CD8-positive, alpha-beta memory T cell (primary cell): ENCODE measurements at places on chromosomes 11 and 22. TPM values are rescaled to one million over a fixed set of nuclear protein-coding genes. Genes with fewer than 3 reads are reported as not detected.

The CTNND1 gene
- total RNA-seq, result 3.1 TPM

The SCUBE1 gene
- 0.33 TPM for total RNA-seq

The RABL2B gene
- total RNA-seq, result 36.2 TPM

The MLC1 gene
- 0.35 TPM for total RNA-seq

The OR4D5 gene
- total RNA-seq, result not detected

The TTC36 gene
- 0.44 TPM for total RNA-seq

GRCh38 chr11:67468056-67468455, 995 bp downstream of the TMEM134 start:
- no peaks in the 10 kb centered on the region for H3K27me3 ChIP-seq
- H3K27ac ChIP-seq, result peak overlapping the region; percentile 59
- no peak for DNase-seq
- H3K4me1 ChIP-seq, result peaks cover 39% of the 10 kb centered on the region

GRCh38 chr11:7077101-7077500, 11.7 kb upstream of the RBMXL2 start:
- no peak for DNase-seq
- no peaks in the 10 kb centered on the region for H3K27me3 ChIP-seq
- no peak overlapping the region for H3K4me3 ChIP-seq
- H3K27ac ChIP-seq, result no peak overlapping the region
- H3K36me3 ChIP-seq, result no peaks in the 10 kb centered on the region
- H3K4me1 ChIP-seq, result no peaks in the 10 kb centered on the region

GRCh38 chr11:113960702-113961330, 14.1 kb upstream of the HTR3A start:
- no peaks in the 10 kb centered on the region for H3K4me1 ChIP-seq
- no peaks in the 10 kb centered on the region for H3K36me3 ChIP-seq
- H3K27ac ChIP-seq, result no peak overlapping the region
- no peaks in the 10 kb centered on the region for H3K27me3 ChIP-seq
- no peak for DNase-seq

DNA sequence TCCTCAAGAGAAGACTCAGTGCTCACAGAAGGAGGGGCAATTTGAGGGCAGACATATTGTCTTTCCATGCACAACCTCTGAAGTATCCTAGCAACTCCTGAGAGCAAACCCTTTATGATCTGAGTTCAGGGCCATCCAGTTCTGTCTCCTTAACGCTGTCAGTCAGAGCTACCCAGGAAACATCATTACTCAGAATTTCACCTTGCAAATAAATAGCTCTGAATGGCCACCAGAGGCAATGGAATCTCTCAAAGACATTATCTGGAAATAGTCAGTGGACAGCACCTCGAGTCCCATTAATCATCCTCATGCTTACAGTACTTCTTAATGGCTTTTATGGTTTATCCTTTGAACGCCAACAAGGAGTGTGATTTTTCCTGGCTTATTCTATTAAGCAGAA, 656.1 kb downstream of the OPCML start:
- no peak overlapping the region for H3K4me3 ChIP-seq
- no peaks in the 10 kb centered on the region for H3K4me1 ChIP-seq
- no peaks in the 10 kb centered on the region for H3K36me3 ChIP-seq
- no peaks in the 10 kb centered on the region for H3K27me3 ChIP-seq
- DNase-seq, result no peak

GRCh38 chr11:111347002-111347722, 31.9 kb downstream of the POU2AF1 start:
- H3K27ac ChIP-seq, result no peak overlapping the region
- DNase-seq, result no peak
- H3K4me1 ChIP-seq, result no peaks in the 10 kb centered on the region
- no peaks in the 10 kb centered on the region for H3K27me3 ChIP-seq

DNA sequence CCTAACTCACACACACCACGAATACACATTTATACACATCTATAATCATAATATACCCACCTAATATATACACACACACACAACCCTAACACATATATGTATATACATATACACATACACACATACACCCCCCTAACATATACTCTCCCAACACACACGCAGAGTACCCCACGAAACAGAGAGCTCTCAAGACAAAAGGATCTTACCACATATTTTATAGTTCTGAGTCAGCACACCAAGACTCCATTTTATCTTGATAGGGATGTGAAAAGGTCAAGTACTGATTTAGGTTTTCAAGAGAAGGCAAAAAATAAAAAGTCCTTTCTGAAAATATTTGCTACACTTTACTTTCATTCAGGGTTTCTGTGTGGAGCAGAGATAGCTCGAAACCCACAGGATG, 1207.2 kb downstream of the LRRC4C start:
- H3K36me3 ChIP-seq, result no peaks in the 10 kb centered on the region
- no peak for DNase-seq
- H3K4me1 ChIP-seq, result no peaks in the 10 kb centered on the region
- no peaks in the 10 kb centered on the region for H3K27me3 ChIP-seq
- no peak overlapping the region for H3K4me3 ChIP-seq

DNA sequence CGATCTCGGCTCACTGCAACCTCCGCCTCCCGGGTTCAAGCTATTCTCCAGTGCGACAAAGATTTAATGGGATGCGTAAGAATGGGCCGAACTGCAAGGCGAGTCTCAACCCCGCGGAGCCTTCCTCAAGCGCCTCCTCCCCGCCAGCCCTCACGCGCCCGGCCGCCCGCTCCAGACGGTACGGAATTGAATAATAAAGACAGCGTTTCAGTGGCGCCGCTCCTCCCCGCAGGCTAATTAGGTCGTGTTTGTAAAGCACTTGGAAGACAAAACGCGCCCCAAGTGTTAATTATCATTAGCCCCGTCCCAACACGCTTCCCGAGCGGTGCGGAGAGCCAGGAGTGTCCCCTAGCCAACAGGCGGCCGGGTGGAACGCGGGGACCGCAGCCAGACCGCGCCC, 192.0 kb downstream of the BUD13 start:
- no peak overlapping the region for H3K27ac ChIP-seq
- H3K4me1 ChIP-seq, result no peaks in the 10 kb centered on the region
- no peaks in the 10 kb centered on the region for H3K36me3 ChIP-seq
- H3K27me3 ChIP-seq, result peaks cover 9% of the 10 kb centered on the region
- H3K4me3 ChIP-seq, result no peak overlapping the region
- DNase-seq, result no peak

DNA sequence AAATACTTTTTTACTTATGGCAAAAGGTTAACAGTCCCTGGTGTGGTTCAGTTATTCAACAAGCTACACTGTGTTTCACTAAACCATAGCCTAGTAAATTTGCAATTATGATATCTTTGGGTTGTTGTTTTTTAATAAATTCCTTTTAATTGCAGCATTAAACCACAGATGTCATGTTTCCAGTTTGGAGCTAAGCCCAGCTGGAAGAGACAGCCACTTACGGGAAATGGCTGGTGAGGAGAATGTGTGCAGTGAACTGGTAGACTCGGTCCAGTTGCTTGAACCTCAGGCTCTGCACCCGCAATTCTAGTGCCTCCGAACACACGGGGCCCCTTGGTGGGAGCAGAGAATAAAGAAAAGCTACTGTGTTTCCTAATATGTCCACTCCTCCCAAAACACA, 70.8 kb downstream of the WNT11 start:
- no peaks in the 10 kb centered on the region for H3K27me3 ChIP-seq
- H3K4me1 ChIP-seq, result peaks cover 16% of the 10 kb centered on the region
- DNase-seq, result no peak
- no peak overlapping the region for H3K4me3 ChIP-seq
- H3K27ac ChIP-seq, result no peak overlapping the region

GRCh38 chr22:28903729-28904128, 20.4 kb downstream of the ZNRF3 start:
- H3K4me3 ChIP-seq, result no peak overlapping the region
- H3K36me3 ChIP-seq, result no peaks in the 10 kb centered on the region
- no peak for DNase-seq
- H3K27ac ChIP-seq, result no peak overlapping the region
- peaks cover 6% of the 10 kb centered on the region for H3K4me1 ChIP-seq
- no peaks in the 10 kb centered on the region for H3K27me3 ChIP-seq

DNA sequence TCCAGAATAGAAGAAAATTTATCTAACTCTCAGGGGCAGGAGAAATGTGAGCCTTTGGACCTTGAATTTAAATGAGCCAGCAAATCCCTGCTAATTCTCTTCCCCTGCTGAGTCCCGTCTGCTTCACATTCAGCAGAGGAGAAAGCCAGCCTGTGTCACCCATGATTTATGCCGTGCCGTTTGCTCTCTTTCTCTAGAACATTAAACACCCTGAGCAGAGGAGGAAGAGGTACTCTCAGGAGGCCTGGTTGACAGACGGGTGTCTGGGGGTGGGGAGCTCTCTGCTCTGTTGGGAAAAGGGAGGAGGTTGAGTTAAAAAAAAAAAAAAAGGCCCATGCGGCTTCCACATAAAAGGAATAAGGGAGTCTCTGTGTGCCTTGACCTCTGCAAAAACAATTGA, 11.3 kb upstream of the MTMR3 start:
- no peaks in the 10 kb centered on the region for H3K27me3 ChIP-seq
- H3K4me1 ChIP-seq, result peaks cover 4% of the 10 kb centered on the region
- no peak overlapping the region for H3K27ac ChIP-seq
- no peak overlapping the region for H3K4me3 ChIP-seq

GRCh38 chr22:36737776-36738175, 34.2 kb upstream of the CACNG2 start:
- H3K27ac ChIP-seq, result no peak overlapping the region
- H3K27me3 ChIP-seq, result peaks cover 5% of the 10 kb centered on the region
- no peaks in the 10 kb centered on the region for H3K4me1 ChIP-seq
- DNase-seq, result no peak
- H3K36me3 ChIP-seq, result no peaks in the 10 kb centered on the region

- H3K36me3 ChIP-seq, result no peaks in the 10 kb centered on the region
- H3K4me1 ChIP-seq, result no peaks in the 10 kb centered on the region
- DNase-seq, result no peak
- no peaks in the 10 kb centered on the region for H3K27me3 ChIP-seq
These were observed 262.1 kb downstream of the DDX10 start for GRCh38 chr11:108926841-108927577.

DNA sequence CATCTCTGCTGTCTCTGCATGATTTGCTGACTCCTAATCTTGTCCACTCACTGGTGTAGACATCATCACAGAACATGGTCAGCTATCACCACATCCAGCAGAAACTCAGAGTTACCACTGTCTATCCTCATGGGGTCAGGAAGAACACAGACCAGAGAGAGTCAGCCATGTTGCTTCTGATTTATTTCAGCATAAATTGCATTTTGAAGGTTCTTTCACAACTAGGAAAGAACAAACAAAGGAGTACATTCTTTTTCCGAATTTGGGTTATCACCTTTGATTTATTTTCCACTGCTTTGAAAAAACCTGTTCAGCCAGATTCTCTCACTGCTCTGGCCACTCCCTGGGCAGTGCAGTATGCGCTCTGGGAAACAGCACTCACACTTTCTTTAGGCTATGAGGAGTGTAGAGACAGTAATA, 172.0 kb upstream of the MTMR2 start:
- H3K4me1 ChIP-seq, result peaks cover 5% of the 10 kb centered on the region
- no peaks in the 10 kb centered on the region for H3K27me3 ChIP-seq
- H3K4me3 ChIP-seq, result no peak overlapping the region

- H3K36me3 ChIP-seq, result no peaks in the 10 kb centered on the region
- peak overlapping the region; percentile 100 for H3K27ac ChIP-seq
- H3K4me3 ChIP-seq, result peak overlapping the region; percentile 22
These were observed 744 bp downstream of the PRAME start for GRCh38 chr22:22558071-22558971.

DNA sequence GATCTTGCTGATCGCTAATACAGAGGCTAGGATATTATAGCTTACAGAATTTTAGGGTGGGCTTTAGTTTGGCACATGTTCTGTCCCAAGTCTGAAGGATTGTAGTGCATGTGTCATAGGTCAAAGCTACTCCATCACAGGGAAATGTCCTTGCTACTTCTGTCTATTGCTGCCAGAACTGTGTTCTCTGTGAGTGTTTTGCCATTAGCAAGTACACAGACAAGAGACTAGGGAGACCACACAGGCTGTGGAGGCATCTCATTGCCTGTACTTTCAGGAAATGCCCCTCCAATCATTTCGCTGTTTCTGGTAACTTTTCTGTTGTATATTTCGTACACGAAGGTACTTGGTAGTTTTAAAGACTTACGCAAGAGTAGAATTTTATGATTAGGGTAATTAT, 25.5 kb upstream of the RAG2 start:
- H3K4me3 ChIP-seq, result no peak overlapping the region
- no peaks in the 10 kb centered on the region for H3K36me3 ChIP-seq
- H3K27ac ChIP-seq, result no peak overlapping the region
- no peaks in the 10 kb centered on the region for H3K4me1 ChIP-seq
- no peak for DNase-seq
- H3K27me3 ChIP-seq, result peaks cover under 1% of the 10 kb centered on the region

GRCh38 chr11:2138431-2139122, 612 bp downstream of the IGF2 start:
- no peak overlapping the region for H3K27ac ChIP-seq
- H3K4me3 ChIP-seq, result no peak overlapping the region

GRCh38 chr22:33461698-33462434, 403.7 kb upstream of the SYN3 start:
- H3K27ac ChIP-seq, result no peak overlapping the region
- no peaks in the 10 kb centered on the region for H3K4me1 ChIP-seq
- H3K4me3 ChIP-seq, result no peak overlapping the region
- DNase-seq, result no peak
- H3K36me3 ChIP-seq, result no peaks in the 10 kb centered on the region
- no peaks in the 10 kb centered on the region for H3K27me3 ChIP-seq

DNA sequence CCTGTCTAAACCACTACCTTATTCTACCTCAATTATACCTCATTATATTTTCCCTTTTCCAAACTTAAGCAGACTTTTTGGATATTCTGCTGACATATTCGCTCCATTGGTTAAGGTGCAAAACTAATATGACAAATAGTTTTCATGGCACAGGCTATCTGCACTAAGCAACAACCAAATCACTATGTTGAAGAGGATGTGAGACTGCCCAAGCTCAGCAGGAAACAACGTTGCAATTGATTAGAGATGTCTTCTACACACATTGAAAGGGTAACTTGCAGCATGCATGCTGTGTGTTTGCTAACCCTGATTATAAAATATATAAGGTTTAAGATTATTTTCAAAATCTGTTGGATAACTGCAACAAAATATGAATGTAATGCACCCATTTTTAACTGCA, 61.6 kb downstream of the STK33 start:
- H3K4me3 ChIP-seq, result no peak overlapping the region
- H3K36me3 ChIP-seq, result no peaks in the 10 kb centered on the region
- H3K27me3 ChIP-seq, result no peaks in the 10 kb centered on the region
- DNase-seq, result no peak

DNA sequence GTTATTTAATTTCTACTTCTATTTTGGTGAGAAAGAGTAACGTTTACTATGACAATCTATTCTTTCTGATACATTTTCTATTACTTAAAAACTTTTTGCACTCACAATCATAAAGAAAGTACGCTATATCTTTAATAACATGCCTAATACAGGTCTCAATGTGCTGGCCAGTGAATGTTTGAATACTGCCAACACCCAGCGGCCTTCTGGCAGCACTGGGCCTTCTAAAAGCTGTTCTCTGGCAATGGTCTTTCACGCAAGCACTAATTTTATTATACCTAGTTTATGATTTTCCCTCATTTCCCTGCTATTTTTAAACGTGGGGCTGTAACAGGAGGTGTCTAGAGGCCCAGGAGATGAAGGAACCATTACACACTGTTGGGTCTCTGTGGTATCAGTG, 349.8 kb upstream of the PITPNB start:
- H3K27ac ChIP-seq, result no peak overlapping the region
- H3K27me3 ChIP-seq, result peaks cover 3% of the 10 kb centered on the region
- H3K4me3 ChIP-seq, result no peak overlapping the region
- DNase-seq, result no peak
- no peaks in the 10 kb centered on the region for H3K4me1 ChIP-seq

GRCh38 chr11:66956689-66957290, 1.4 kb downstream of the PC start:
- H3K27ac ChIP-seq, result no peak overlapping the region
- H3K4me3 ChIP-seq, result no peak overlapping the region
- peaks cover 14% of the 10 kb centered on the region for H3K4me1 ChIP-seq
- H3K36me3 ChIP-seq, result no peaks in the 10 kb centered on the region
- DNase-seq, result no peak
